Stimulated activated CD8-positive, alpha-beta memory T cell treated with anti-CD3 and anti-CD28 coated beads, Interleukin-15, amount 100 ng/mL, for 1 hour (primary cell): ENCODE measurements at places on chromosomes 1 and 21.

DNA sequence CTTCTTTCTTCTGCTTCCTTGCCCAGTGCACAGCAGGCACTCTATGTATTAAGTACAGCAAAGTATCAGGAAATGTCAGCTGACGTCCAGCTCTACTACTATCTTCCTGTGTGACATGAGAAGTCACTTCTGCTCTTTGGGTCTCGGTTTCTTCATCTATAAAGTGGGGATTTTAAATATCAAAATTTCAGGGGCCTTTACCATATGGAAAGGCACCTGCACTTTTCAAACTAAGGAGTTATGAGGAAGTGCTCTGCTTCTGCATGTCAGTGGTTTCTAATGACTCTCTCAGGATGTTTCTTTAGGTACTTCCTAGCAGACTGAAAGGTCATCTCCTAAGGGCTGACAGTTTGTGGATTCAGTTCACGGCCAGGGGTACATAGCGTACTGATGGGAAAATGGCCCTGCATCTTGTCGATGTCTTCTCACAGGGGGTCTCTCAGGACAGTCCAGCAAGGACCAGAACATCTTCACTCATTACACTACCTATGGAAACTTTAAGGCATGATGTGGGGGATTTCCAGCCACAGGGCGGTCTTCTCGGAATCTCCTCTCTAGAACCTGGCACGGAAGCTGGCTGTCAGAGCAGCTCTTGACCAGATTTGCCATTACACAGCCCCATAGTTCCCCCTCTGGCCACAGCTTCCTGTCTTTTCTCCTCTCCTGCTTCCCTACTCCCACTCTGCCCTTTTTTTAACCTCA is 42.0 kb upstream of the MTF1 start:
- DNase-seq = no peak

DNA sequence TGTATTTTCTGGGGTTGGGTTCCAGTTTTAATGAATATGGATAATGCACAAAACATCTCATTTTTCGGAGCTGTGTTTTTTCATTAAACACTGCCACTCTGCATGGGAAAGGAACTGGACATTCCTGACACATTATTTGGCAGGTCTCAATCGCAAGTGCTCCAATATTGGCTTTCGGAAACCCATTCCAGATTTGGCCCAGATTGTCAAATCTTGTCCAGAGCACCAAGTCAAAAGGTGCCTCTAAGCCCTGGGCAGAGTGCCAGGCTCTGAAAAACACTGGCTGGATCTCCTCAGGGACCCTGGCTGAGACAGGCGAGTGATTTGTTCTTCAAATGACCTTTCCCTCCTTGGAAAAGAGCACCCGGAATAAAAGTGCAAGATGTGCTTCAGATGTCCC is 68.4 kb upstream of the MRPS6 start:
- no peak for DNase-seq

- DNase-seq = no peak
Observed at GRCh38 chr1:175272361-175272760, 79.8 kb upstream of the KIAA0040 start.

DNA sequence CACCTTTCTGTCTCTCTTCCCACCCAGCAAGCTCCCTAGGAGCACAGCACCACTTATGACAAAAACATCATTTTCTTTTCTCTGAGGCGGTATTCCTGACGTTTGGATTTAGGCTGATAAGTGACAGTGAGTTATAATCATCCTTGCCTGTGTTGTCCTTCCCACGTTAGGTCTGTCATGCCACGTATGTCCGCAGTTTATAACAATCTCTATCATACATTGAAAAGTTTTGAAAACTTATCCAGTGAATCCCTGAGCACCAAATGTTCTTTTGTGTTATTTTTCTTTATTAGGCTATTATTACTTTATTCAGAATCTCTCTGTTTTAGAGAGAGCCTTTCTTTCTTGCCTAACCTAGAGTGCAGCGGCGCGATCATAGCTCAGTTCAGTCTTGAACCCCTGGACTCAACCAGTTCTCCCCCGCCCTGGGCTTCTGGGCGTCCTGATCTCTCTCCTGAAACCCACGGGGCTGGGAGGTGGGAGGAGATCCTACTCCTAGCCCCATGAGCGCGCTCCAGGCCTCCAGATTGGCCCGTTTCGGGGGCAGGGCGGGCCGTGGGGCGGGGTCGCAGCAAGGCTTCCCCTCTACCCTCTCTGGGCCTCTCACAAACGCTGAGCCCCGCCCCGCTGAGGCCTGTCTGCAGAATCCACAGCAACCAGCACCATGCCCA is at the start of gene GSTM2:
TSS of gene GSTM2 (plus strand) at position 606 of the 671 bp plus-strand sequence. CDS start at position 665, 59 bp downstream.
- peak; percentile 35 for DNase-seq

DNA sequence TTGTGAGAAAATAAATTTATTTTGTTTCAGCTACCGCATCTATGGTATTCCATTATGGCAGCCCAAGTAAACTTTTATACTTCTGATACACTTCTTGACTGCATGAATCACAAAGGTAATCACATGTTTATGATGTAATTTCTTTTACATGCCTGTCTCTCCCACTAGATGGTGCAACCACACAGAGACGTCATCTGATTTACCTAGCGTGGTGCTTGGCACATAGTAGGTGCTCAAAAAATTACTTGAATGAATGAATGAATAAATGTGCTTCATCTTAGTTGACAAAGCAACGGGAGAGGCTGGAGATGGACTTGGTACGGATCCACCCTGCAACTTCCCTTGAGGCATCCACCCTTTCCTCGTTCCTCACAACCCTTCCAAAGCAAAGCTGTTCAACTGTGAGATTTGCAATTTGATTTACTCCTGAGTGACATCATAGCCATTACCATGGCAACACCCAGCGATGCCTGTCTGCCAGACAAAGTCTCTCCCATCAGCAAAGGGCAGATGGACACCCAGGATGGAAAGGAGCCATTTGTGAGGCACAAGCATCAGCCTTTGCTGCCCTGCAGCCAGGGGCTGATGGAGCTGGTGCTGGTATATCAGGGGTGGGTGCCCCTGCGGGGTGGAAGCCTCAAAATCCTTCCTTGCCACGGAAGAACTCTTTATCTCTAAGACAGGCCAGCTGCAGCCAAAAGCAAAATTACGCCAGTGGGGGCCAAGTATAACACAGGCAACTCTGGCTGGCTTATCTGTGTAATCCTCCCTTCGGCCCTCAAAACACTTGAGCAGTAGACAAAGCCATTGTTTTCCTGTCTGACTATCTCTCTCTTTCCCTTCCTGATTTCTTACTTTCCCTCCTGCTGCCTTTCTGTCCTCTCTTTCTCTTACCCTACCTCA is 18.9 kb upstream of the VWA5B1 start:
- DNase-seq = no peak

DNA sequence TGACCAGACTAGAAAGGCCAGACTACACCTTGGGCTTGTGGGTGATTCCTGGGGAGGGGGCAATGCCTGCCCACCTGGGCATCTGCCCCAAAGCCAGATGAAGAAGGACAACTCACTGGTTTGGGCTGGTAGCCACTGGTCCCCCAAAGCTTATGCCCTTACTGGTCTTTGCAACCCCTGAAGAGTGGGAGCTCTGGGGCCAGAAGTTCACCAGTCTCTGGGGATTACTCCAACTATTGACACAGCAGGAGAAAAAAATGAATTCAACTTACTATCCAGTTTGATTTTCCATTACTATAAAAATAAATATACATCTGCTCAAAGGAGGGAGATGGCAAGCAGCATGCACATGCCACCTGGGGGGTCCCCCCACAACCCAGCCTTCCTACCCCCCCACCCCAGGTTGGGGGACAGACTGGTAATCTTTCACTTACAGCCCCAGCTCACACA is 2.6 kb downstream of the AHDC1 start:
- no peak for DNase-seq

DNA sequence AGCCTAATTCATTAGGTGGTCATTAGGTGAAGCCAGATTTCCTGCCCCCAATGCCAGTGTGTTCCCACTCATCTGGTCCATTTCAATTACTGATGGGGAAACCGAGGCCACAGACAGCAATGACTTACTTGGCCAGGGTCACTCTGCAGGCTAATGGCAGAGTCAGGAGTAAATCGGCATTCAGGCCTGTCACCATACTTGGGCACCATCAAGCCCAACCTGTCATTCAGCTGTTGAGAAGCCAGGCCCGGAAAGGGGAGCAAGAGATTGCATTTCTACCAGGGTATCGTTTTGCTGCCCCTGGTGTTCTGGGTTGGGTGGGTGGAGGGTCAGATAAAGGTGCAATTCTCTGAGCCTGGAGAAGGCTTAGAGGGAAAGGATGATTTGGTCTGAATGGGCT is 8.0 kb upstream of the TMEM61 start:
- no peak for DNase-seq

DNA sequence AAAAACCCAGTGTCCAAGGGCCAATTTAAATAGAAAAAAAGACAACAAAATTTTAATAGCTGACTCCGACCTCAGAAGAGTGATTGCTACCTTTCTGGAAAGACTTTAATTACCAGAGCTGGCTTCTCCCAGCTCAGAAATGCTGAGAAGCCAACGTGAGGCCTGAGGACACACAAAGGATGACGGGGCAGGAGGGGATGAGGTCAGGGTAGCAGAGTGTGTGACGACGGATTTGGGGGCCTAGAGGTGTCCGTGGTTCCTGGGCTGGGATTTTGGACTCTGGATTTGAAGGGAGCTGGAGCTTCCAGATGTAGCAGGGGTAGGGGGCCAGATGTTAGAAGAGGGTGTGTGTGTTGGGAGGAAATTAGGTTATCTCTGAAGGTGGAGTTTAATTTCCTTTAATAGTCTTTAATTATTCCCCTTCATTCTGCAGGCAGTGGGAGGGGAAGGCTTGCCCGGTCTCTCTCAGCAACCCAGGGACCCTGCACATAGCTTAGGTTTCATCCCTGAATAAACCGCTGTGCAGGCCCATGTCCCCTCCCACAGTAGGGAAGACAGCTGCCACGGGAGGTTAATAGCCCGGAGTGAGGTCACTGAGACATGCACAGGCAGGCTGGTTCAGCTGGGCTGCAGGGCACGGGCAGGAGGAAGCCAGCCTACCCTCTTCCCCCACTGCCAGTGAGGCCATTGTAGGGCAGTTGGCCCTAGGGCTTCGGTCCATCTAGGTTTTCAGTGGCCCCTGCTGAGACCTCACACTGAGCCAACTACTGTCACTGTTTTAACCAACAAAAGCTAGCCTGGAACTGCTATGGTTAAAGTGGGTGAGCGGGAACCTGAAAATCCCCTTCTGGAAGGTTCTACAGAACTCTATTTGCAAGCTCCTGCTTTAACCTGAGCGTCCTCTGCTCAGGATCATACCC is 3.8 kb upstream of the PADI3 start:
- no peak for DNase-seq

GRCh38 chr21:40179166-40179565 is 311.9 kb downstream of the PCP4 start:
- DNase-seq = no peak

DNA sequence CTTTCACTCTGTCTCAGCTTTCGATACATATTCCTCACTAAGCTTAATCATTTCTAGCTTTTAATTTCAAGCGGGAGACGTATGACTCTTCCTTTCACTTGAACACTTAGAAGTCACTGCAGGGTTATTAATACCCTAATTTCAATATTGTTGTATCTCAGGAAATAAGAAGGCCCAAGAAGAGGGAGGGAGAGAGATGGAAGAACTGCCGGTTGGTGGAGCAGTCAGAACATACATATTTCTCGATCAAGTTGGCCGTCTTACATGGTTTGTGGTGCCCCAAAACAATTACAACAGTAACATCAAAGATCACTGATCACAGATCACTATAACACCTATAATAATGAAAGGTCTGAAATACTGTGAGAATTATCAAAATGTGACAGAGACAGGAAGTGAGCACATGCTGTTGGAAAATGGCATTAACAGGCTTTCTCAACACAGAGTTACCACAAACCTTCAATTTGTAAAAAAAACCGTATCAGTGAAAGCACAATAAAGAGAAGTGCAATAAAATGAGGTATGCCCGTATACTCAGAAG is 145.4 kb upstream of the HP1BP3 start:
- DNase-seq = no peak
